ENCODE measurements at places on chromosomes 13 and 19.

DNA sequence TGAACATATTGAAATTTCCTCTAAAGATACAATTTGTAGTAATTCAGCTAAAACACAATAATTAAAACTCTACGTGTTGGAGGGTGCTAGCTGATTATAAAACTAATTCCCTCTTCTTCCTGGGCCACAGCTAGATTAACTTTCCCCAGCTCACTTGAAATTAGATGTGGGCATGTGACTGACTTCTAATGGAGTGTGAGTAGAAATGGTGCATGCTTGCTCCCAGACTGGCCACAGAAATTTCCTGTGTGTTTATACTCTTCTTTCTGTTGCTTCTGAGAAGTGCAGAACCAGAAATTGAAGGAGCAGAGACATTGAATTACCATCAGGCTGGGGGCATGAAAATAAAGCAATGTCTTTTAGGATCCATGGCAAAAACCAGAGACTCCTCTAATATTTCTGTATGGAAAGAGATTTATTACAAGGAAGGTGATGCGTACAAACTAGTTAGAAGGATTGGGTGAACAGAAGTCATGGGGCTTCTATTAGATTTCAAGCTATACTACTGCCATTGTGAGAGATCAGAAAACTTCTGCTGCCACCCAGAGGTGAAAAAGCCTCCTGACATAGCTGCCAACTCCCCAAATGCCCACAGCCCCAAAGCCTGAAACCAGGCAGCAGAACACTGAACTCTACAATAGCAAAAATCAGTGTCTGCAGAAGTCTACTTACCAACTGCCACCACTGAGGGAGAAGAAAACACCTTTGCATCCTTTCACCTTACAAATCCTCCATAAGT is 379.2 kb upstream of the MIR17HG start:
- no peak for DNase-seq

GRCh38 chr13:113970810-113971470 is 2.9 kb downstream of the C13orf46 start:
- DNase-seq = no peak

- DNase-seq = no peak
These were observed 17.5 kb downstream of the ATP8B3 start for GRCh38 chr19:1794424-1795172.

GRCh38 chr13:90880790-90881189 is 466.7 kb upstream of the MIR17HG start:
- DNase-seq = no peak

Data from activated CD8-positive, alpha-beta memory T cell treated with anti-CD3 and anti-CD28 coated beads for 4 hours (primary cell).